ENCODE measurements at places on chromosomes 11 and 22. TPM values are rescaled to one million over a fixed set of nuclear protein-coding genes. Genes with fewer than 3 reads are reported as not detected.
A peak's percentile ranks its signal among the peaks of the same experiment; 100 is the strongest.

GRCh38 chr22:29901354-29901753 lies 18.4 kb downstream of the MTMR3 start:
- no peaks in the 10 kb centered on the region for H3K36me3 ChIP-seq
- DNase-seq: no peak
- H3K4me1 ChIP-seq: peaks cover 10% of the 10 kb centered on the region
- no peak overlapping the region for H3K27ac ChIP-seq
- no peak overlapping the region for H3K4me3 ChIP-seq

- DNase-seq: no peak
- H3K27me3 ChIP-seq: no peaks in the 10 kb centered on the region
- peaks cover 81% of the 10 kb centered on the region for H3K4me1 ChIP-seq
- H3K36me3 ChIP-seq: peaks cover 42% of the 10 kb centered on the region
- no peak overlapping the region for H3K4me3 ChIP-seq
- peak overlapping the region; percentile 91 for H3K27ac ChIP-seq
These were observed 33.1 kb downstream of the TPBGL start for GRCh38 chr11:75273411-75274391.

GRCh38 chr11:8022876-8023275 lies 35.7 kb downstream of the EIF3F start:
- no peaks in the 10 kb centered on the region for H3K36me3 ChIP-seq
- H3K27ac ChIP-seq: no peak overlapping the region
- DNase-seq: no peak
- H3K4me3 ChIP-seq: no peak overlapping the region
- H3K4me1 ChIP-seq: peaks cover 13% of the 10 kb centered on the region

- no peaks in the 10 kb centered on the region for H3K36me3 ChIP-seq
- no peaks in the 10 kb centered on the region for H3K27me3 ChIP-seq
- H3K4me1 ChIP-seq: peaks cover 30% of the 10 kb centered on the region
- no peak for DNase-seq
These were observed 5.3 kb downstream of the PICALM start for GRCh38 chr11:86063536-86063935.

DNA sequence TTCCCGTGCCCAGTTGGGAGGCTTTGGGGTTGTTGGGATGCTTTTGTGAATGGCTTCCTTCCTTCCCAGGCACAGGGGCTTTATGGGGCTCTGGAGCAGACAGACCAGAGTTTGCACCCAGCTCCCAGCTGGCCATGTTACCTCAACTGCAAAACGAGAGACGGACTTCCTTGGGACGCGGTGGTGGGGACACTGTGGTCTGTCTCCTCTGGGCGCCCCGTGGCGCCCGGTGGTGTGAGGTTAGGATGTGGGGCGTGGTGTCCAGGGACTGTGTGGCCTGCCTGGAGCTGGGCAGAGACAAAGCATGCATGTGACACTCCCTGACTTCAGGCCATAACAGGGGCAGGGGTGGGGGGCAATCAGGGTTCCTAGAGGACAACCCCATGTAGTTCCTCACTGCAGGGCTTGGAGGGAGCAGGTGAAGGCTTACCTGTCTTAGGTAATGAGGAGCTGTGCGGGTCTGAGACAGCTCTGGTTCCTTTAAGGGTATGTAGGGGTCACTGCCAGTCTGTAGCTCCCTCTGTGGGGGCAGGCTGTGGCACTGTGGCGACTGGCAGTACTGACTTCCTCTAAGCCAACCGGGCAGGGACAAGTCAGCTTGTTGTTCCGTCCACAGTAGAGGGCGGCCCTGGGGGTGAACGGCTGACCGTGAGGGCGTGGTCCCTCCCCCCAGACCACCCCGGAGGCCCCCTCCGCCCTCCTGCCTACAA lies 14.4 kb downstream of the KCNQ1 start:
- H3K4me3 ChIP-seq: no peak overlapping the region
- H3K36me3 ChIP-seq: no peaks in the 10 kb centered on the region
- H3K4me1 ChIP-seq: peaks cover 31% of the 10 kb centered on the region
- no peak for DNase-seq

- H3K36me3 ChIP-seq: no peaks in the 10 kb centered on the region
- no peak overlapping the region for H3K27ac ChIP-seq
- no peak for DNase-seq
- H3K4me1 ChIP-seq: peaks cover 15% of the 10 kb centered on the region
These were observed 1.5 kb downstream of the TPBGL start for GRCh38 chr11:75241906-75242644.

DNA sequence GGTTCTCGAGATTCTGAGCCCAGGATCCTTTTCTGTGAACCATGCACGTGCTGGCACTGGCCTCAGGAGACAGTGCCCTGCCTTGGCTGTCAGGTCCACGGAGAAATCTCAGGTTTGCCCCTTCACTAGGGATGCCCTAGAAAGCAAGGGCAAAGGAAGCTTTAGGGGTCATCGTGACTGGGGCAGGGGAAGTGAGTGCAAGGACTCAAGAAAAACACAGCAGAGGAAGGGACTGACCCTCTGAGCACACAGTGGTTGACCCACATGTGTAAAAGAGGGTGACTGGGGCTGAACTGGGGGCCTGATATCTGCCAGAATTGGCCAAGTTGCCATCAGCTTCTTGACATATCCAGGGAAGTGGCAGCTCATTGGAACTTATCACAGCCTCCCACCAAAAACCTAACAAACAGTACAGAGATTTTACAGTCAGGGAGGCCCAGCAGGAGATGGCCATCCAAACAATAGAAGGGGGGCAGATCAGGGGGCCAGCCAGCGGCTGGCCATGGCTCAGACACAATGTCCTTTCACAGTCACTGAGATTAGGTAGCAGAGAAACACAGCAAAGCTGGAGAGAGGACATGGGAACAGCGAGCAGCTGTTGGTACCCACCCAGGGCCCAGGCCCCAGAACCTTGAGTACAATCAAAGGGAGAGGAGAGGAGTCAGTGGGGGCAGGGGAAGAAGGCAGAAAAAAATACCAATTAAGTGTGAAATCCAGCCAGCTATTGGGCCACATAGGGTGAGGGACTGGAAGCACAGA lies 4.4 kb downstream of the TMEM121B start:
- no peak for DNase-seq
- peak overlapping the region; percentile 67 for H3K27ac ChIP-seq
- H3K4me3 ChIP-seq: peak overlapping the region; percentile 7
- peaks cover 5% of the 10 kb centered on the region for H3K27me3 ChIP-seq

DNA sequence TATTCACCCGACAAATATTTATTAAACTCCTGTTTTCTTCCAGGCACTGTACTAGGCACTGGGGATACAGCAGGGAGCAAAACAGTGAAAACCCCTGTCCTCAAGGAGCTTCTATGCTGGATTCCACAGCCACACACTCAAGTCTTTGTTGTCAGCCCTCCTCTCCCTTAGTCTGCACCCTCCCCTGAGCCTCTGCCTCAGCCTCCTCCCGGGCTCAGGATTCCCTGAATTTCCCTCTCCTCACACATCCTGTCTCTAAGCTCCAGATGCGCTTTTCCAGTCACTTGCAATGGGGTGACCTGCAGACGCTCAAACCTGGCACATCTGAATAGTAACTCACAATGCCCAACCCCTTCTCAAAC lies 13.5 kb upstream of the TUB start:
- H3K27ac ChIP-seq: no peak overlapping the region
- no peak for DNase-seq
- no peaks in the 10 kb centered on the region for H3K27me3 ChIP-seq
- no peaks in the 10 kb centered on the region for H3K4me1 ChIP-seq

- peaks cover 22% of the 10 kb centered on the region for H3K27me3 ChIP-seq
- DNase-seq: no peak
- H3K4me1 ChIP-seq: no peaks in the 10 kb centered on the region
- no peak overlapping the region for H3K27ac ChIP-seq
- H3K36me3 ChIP-seq: no peaks in the 10 kb centered on the region
These were observed 183.3 kb downstream of the BLID start for GRCh38 chr11:121932646-121933185.

GRCh38 chr11:102119997-102120396 lies 9.8 kb downstream of the YAP1 start:
- no peak overlapping the region for H3K27ac ChIP-seq
- DNase-seq: no peak
- no peaks in the 10 kb centered on the region for H3K36me3 ChIP-seq

DNA sequence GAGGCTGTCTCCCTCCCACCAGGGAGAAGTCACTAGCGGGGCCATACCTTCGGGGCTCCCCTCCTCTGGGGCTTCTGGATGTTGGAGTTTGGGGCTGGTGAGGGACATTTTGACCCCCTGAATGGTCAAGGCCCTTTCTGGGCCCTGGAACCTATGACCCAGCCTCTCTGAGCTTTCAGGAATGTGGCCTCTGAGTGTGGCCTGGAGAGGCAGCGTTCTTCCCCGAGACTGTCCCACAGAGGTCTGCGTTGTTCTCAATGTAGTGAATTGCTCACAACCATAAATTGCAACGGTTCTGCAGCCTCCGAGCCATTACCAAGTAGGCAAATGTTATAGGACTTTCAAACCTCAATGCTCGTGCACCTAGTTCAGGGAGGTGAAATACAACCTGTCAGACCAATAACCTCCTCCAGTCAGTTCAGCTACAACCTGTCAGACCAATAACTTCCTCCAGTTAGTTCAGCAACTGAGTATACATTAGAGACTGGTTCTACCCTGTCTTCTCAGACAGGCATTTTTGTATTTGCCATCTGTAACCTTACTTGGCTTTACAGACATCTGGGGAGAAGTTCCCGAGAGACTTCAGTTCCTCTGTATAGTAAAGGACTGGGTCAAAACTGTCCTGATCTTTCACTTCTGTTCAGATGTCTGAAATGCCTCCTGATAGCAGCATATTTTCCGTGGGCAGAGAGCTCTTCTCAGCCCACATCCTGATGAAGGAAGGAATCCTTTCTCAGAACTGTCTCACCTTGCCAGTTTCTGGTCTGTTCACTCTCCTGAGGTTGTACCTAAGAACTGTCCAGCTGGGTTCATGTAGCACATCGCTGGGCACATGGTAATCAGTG lies 34.2 kb downstream of the MICAL2 start:
- no peaks in the 10 kb centered on the region for H3K27me3 ChIP-seq
- H3K36me3 ChIP-seq: no peaks in the 10 kb centered on the region
- no peak overlapping the region for H3K27ac ChIP-seq
- H3K4me3 ChIP-seq: no peak overlapping the region
- peaks cover 57% of the 10 kb centered on the region for H3K4me1 ChIP-seq

DNA sequence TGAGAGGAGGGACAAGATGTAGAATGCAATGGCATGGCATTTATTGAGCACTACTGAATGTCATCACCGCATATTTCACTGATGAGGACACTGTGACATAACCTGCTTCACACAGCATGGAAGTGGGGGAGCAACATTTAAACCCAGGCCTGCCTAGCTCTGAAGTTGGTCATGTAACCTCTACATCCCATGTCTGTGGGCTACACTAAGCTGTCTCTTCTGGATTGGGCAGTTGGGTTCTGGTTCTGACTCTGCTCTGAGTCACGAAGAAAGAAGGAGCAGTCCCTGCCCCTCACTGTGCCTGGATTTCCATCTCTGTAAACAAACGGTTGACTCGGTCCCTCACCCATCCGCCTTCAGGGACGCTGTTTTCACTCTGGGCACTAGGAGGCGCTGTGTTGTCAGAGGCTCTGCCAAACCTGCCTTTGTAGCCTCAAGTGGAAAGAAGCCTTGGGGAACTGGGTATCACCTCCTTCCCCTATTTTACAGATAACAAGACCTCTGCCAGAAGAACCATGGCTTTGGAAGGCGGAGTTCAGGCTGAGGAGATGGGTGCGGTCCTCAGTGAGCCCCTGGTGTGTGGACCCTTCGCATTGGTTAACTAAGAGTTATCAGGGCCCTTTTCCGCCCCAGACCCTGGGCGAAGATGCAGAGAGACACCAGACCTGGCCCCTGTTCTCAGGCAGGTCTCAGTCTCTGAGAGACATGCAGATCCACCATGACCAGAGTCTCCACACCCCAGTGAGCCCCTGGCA lies 12.7 kb upstream of the ARHGEF17 start:
- peaks cover 3% of the 10 kb centered on the region for H3K4me1 ChIP-seq
- no peaks in the 10 kb centered on the region for H3K27me3 ChIP-seq
- no peak overlapping the region for H3K4me3 ChIP-seq
- DNase-seq: peak; percentile 79

GRCh38 chr11:120540744-120541465 lies 29.4 kb downstream of the GRIK4 start:
- no peak for DNase-seq
- no peaks in the 10 kb centered on the region for H3K36me3 ChIP-seq
- no peaks in the 10 kb centered on the region for H3K4me1 ChIP-seq

GRCh38 chr11:87444993-87445392 lies 407.3 kb downstream of the TMEM135 start:
- no peak for DNase-seq
- no peaks in the 10 kb centered on the region for H3K36me3 ChIP-seq
- no peaks in the 10 kb centered on the region for H3K4me1 ChIP-seq
- no peak overlapping the region for H3K27ac ChIP-seq
- H3K4me3 ChIP-seq: no peak overlapping the region
- no peaks in the 10 kb centered on the region for H3K27me3 ChIP-seq

DNA sequence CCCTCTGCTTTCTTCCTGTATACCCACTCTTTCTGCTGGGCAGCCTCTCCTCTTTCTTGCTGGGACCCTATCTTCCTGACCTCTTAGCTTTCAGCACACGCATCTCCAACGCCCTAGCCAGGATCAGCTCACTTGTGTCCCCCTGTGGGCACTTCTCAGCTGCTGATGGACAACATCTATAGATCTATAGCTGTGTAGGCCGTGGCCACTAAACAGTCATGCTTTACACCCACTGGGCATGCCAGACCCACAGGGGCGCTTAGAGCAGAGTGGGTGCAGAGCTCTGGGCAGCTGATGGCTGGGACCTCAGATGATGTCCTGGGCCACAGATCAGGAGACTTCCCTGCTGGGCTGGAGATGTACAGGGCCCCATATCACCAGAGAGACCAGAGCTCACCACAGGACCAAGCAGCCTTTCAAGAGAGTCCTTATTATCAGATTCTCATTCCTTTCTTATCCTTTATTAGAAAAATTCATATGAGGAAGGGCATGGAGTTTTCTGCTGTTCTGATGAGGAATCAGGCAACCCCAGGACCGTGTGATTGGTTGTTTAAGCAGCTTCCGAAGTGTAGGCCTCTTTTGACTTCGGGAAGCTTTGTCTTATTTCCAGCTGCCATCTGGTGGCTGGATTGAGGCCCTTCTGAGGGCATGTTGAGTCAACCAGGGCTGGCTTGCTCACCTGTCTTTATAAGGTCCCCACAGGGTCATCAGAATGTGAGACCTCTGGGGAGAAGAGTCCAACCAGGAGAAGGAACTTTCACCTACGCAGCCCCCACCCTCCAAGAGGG lies 60.5 kb downstream of the OSBP2 start:
- no peaks in the 10 kb centered on the region for H3K36me3 ChIP-seq
- H3K27me3 ChIP-seq: no peaks in the 10 kb centered on the region
- H3K27ac ChIP-seq: no peak overlapping the region
- DNase-seq: peak; percentile 43
- no peak overlapping the region for H3K4me3 ChIP-seq
- H3K4me1 ChIP-seq: no peaks in the 10 kb centered on the region

- no peaks in the 10 kb centered on the region for H3K4me1 ChIP-seq
- no peak overlapping the region for H3K27ac ChIP-seq
- no peak for DNase-seq
- no peak overlapping the region for H3K4me3 ChIP-seq
These were observed 20.1 kb upstream of the MCHR1 start for GRCh38 chr22:40659166-40659565.

GRCh38 chr22:37008365-37008764 lies 10.9 kb downstream of the TST start:
- no peaks in the 10 kb centered on the region for H3K36me3 ChIP-seq
- no peak for DNase-seq
- no peaks in the 10 kb centered on the region for H3K4me1 ChIP-seq

Gene RCOR2
- total RNA-seq: not detected

Gene TSSK2
- not detected for total RNA-seq

Gene ALG8
- 14.9 TPM for total RNA-seq

Gene SMTNL1
- not detected for total RNA-seq

Gene MS4A12
- not detected for total RNA-seq

Gene PRG3
- not detected for total RNA-seq

Gene NCR3LG1
- total RNA-seq: 2.4 TPM

Gene DCHS1
- 9.7 TPM for total RNA-seq

Gene OR2D2
- total RNA-seq: not detected

Gene CRYBB2
- not detected for total RNA-seq

Gene TAF6L
- 11.5 TPM for total RNA-seq
